Renal pelvis (tissue), 12 donors: ENCODE measurements at places on chromosomes 6 and 20. TPM values are rescaled to one million over a fixed set of nuclear protein-coding genes. Genes with fewer than 3 reads are reported as not detected.

GRCh38 chr20:5606350-5606749, 143.9 kb upstream of the SHLD1 start:
- DNase-seq, result no peak

DNA sequence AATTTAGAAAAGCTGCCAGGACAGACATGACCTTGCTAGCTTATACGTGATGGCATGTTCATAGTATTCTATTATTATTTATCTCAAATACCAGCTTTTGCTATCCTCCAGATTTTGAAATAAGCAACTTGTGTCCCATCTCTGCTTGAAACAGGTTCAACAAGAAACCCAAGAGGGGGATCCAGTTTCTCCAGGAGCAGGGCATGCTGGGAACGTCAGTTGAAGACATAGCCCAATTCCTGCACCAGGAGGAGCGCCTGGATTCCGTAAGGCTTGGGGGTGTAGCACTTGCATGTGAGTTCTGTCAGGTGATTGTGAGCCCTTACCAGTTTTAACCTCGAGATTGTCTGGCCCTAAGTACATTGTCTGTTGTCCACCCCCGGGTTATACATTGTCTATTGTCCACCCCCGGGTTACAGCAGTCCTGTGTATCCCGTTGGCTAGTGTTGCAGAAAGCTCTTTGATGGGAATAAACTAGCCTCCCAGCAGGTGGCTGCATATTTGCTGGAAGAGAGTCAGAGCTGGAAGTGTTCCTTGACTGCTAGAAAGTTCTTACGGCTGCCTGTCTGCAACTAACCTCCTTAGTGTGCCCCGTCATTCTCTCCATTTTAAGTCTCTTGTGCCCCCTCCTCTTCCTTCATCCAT, 61.4 kb upstream of the CSE1L start:
- no peak for DNase-seq

DNA sequence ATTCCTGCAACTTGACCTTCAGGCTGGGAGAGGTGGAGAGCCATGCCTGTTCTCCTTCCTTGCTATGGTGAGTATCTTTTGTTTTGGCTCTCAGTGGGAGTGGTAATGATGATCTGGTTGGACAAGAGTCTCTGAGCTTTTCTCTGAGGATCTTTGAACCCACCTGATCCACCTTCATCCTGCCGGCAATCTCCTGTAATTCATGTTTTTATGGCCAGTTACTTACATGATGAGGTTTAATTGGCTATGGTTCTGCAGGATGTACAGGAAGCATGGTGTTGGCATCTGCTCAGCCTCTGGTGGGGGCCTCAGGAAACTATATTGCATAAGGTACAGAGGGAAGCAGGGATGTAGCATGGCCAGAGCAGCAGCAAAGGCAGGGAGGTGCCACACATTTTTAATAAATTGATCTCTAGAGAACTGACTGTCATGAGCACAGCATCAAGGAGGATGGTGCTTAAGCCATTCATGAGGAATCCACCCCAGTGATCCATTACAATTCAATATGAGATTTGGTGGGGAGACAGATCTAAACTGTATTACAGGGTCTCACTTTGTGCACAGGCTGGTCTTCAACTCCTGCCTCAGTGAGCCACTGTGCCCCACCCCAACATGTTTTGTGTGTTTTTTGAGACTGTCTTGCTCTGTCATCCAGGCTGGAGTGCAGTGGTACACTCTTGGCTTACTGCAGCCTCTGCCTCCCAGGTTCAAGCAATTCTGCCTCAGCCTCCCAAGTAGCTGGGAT, 10.0 kb downstream of the HSPA1B start:
- no peak for DNase-seq

- no peak for DNase-seq
Observed at GRCh38 chr6:117345292-117345610, 79.9 kb downstream of the VGLL2 start.

DNA sequence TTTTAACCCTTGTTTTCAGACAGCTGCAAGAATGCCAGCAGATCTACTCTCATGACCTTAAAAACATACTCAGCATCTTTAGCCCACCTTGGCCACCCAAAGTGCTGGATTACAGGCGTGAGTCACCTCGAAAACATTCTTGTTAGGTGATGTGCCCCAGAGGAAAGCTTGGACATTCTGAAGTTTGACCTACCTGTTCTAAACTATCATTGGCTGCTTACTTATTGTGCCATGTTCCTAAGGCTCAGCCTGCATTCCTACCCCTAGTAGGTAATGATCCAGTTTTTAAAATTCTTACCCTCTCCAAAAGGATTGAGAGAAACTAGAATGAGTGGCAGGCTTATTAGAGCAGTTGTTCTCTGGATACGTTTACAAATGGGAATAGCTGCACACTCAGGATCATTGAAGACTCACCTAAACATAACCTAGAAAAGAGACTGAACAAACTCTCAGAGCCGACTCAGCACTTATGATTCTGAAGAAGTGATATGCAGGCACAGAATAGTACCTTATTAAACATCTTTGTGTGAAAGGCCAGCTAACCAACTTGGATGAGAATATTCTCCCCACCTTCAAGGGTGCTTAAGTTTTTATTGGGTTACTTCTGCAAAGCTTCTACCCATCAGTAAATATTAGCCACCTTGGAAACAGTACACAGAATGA, 362.1 kb downstream of the NRN1 start:
- DNase-seq, result no peak

DNA sequence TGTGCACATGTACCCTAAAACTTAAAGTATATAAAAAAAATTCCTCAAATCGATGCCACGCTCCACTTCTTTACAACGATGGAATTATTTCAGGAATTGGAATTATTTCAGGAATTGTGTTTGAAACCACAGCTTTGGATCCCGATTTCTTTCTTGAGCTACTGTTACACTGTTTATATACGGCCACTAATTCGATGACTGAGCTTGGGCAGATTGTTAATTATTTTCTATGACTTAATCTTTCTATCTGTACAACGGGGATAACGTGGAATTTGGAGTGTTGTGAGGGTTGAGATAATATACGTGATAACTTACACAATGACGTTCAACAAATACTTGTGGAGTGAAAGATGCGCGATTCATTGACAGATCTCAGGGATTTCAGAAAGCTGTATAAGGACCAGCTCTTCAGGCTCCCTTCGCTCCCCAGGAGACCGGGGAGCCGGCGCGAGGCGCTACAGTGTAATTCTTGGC, 171.3 kb downstream of the SLC16A10 start:
- no peak for DNase-seq

- no peak for DNase-seq
Observed at GRCh38 chr6:92011681-92012245, 1407.6 kb downstream of the EPHA7 start.

Gene CCM2L
- polyA plus RNA-seq, result 7.0 TPM

- no peak for DNase-seq
Observed at GRCh38 chr6:17047889-17048288, 54.0 kb upstream of the STMND1 start.

Gene GTPBP2
- 67.8 TPM for polyA plus RNA-seq

- peak; percentile 67 for DNase-seq
Observed at GRCh38 chr20:36384022-36384619, 78.0 kb downstream of the DLGAP4 start.
